ENCODE measurements at places on chromosomes 1 and 21. TPM values are rescaled to one million over a fixed set of nuclear protein-coding genes. Genes with fewer than 3 reads are reported as not detected.

DNA sequence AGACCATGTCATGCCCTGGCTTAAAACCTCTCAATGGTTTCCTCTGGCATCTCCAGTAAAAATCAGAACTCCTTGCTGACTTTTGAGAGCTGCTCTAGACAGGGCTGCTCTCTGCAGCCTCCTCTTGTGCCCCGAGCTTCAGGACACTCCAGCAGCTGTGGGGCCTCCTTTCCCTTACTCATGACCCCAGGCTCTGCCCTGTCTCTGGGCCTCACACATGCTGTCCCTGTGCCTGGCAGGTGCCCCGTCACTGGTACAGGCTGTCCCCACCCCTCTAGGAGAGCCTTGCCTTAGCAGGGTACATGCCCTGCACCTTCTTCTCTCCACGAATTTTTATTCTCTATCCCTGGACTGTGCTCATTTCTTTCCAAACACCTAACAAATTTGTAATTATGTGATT, 43.2 kb downstream of the HIVEP3 start:
- no peak for DNase-seq
- H3K27ac ChIP-seq, result no peak overlapping the region
- H3K4me3 ChIP-seq, result no peak overlapping the region
- no peaks in the 10 kb centered on the region for H3K27me3 ChIP-seq

- no peak overlapping the region for H3K4me3 ChIP-seq
- no peak overlapping the region for H3K27ac ChIP-seq
- H3K27me3 ChIP-seq, result peaks cover 2% of the 10 kb centered on the region
- no peak for DNase-seq
- no peaks in the 10 kb centered on the region for H3K36me3 ChIP-seq
These were observed 6.2 kb upstream of the DDR2 start for GRCh38 chr1:162626094-162626493.

DNA sequence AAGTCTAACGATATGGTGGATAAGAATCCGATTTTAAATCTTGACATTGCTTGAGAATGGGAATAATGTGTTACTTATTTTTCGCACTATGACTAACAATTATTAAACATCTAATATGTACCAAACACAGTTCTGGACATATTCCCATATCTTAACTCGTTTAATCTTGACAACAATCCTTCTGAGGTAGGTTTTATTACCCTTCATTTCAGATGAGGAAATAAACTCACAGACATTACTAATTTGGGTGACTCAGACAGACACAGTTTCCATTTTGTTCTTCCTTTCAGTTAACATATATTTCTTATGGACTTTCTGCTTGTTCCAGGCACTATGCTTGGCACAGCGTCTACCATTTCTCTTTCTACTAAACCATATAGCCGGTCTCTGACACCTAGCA, 244.8 kb downstream of the SMYD3 start:
- no peak overlapping the region for H3K27ac ChIP-seq
- H3K27me3 ChIP-seq, result no peaks in the 10 kb centered on the region
- H3K4me1 ChIP-seq, result no peaks in the 10 kb centered on the region
- H3K4me3 ChIP-seq, result no peak overlapping the region

- H3K36me3 ChIP-seq, result no peaks in the 10 kb centered on the region
- H3K4me1 ChIP-seq, result no peaks in the 10 kb centered on the region
- H3K4me3 ChIP-seq, result no peak overlapping the region
- no peak overlapping the region for H3K27ac ChIP-seq
- no peaks in the 10 kb centered on the region for H3K27me3 ChIP-seq
These were observed 36.3 kb downstream of the ERICH3 start for GRCh38 chr1:74637296-74637695.

The LENEP gene
- 0.82 TPM for total RNA-seq

DNA sequence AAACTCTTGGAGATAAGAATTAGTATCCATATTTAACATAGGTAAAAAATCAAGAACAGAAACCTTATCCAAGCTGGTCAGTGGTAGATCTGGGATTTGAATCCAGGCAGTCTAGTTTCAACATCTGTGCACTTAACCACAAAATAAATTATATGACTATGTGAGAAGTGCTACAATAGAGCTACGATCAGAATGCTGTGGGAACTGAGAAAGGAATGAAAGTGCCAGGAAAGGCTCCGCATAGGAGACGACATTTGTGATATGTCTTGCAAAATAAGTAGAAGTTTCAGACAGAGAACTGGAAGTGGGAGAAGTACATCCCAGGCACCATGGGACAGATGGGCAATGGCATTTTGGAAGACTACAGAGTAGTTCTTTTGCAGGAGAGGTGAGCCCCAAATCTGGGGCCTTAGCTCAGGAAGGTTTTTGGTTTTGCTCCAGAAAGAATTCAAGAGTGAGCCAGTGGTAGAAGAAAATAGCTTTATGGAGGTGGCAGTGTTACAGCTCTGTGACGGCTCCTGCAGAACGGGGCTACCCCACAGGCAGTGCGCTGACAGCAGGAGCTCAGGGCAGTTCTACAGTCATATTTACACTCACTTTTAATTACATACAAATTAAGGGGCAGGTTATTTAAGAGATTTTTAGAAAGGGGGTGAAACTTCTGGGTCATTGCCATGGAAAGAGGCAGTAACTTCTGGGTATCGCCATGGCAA, 25.5 kb upstream of the GJA5 start:
- H3K4me3 ChIP-seq, result no peak overlapping the region
- H3K27me3 ChIP-seq, result no peaks in the 10 kb centered on the region
- H3K4me1 ChIP-seq, result peaks cover 65% of the 10 kb centered on the region
- H3K36me3 ChIP-seq, result no peaks in the 10 kb centered on the region

- DNase-seq, result no peak
- no peaks in the 10 kb centered on the region for H3K27me3 ChIP-seq
- H3K4me1 ChIP-seq, result no peaks in the 10 kb centered on the region
- no peaks in the 10 kb centered on the region for H3K36me3 ChIP-seq
These were observed 103.0 kb downstream of the SLC30A10 start for GRCh38 chr1:219825355-219825754.

DNA sequence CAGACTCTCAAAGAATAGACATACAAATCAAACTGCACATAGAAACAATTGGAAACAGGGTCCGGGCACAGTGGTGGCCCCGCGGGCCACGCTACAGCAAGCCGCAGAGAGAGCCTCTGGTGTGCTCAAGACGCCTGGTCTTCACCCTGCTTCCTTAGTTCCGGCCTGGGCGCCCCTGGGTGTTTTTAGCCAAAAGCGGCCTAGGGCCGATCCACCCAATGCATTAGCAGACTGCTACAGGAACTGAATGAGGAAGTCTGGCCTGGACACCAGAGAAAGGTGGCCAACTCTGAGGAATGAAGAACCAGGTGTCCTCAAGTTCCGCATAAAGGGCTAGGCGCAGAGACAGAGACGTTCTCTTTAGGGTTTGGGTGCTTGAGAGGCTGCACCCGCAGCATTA, 1.7 kb downstream of the PRRX1 start:
- DNase-seq, result no peak
- peak overlapping the region; percentile 29 for H3K4me3 ChIP-seq
- no peak overlapping the region for H3K27ac ChIP-seq
- peaks cover 47% of the 10 kb centered on the region for H3K4me1 ChIP-seq

DNA sequence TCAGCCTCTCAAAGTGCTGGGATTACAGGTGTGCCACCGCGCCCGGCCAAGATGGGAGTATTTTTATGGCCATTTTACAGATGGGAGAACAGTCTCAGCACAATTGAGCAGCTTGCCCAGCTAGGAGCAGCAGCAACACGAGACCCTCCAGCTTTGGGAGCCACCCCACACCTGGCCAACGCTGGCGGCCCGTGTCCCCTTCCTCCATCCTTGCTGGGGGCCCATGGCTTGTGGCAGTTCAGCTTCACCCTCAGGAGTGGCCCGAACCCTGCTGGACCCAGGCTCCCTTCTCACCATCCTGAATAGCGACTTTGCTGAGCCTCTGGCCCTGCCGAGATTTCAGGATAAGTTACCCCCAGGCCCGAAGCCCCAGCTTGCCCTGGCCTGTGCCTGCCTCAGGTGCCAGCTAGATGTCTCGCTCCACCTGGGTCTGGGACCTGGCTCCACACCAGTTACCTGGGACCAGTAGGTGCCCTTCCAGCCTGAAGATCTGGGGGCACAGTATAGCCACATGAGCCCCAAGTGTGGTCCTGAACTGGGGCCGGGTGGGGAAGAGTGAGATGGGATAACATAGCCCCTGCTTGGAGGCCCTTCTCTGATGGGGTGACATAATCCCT, 19.2 kb downstream of the SLC66A1 start:
- peaks cover 10% of the 10 kb centered on the region for H3K27me3 ChIP-seq
- H3K27ac ChIP-seq, result no peak overlapping the region
- H3K4me1 ChIP-seq, result no peaks in the 10 kb centered on the region

DNA sequence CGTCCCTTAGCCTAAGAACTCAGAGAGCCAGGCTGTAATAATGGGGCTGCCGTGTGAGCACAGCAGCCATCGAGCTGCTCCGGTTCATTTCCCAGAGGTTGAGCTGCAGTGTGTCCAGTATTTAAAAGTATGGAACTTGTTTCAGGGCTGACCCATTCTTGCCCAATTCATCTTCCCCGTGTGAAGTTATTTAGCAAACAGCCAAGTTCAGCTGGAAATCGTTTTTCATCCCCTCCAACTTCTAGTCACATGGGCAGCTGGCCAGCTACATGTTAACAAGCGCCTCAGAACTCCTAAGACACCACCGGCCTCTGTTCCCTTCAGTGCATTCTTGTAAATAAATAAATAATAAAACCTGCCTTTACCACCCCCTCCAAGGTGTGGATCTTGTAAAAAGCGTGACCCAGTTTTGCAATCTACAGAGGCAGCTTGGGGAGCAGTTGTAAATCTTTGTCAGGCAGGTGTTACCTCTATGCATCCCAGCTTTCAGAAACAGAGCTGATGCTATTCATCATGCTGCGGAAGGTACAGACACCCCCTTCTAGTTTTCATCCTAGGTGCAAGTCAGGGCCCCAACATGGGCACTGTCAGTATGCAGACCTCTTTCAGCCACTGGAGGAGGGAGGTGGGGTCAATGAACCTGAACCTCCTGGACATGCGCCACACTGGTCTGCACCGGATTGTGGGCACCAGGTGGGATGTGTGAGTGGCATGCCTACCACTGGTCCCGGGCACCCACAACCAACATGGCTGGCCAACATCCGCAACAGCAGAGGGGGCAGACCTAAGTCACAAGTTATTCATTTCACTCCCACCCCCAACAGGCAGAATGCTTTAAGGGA, 18.7 kb upstream of the KNCN start:
- H3K27me3 ChIP-seq, result peaks cover 3% of the 10 kb centered on the region
- H3K4me1 ChIP-seq, result no peaks in the 10 kb centered on the region
- H3K4me3 ChIP-seq, result no peak overlapping the region
- H3K36me3 ChIP-seq, result peaks cover 28% of the 10 kb centered on the region
- DNase-seq, result no peak
- no peak overlapping the region for H3K27ac ChIP-seq

- H3K4me3 ChIP-seq, result no peak overlapping the region
- H3K27me3 ChIP-seq, result peaks cover 1% of the 10 kb centered on the region
- H3K36me3 ChIP-seq, result peaks cover 8% of the 10 kb centered on the region
These were observed 129.2 kb downstream of the PTPN14 start for GRCh38 chr1:214422137-214422671.

- H3K36me3 ChIP-seq, result peaks cover 12% of the 10 kb centered on the region
- H3K27ac ChIP-seq, result no peak overlapping the region
- DNase-seq, result peak; percentile 66
- H3K27me3 ChIP-seq, result peaks cover 4% of the 10 kb centered on the region
- H3K4me3 ChIP-seq, result no peak overlapping the region
These were observed 37.3 kb downstream of the PABPC4 start for GRCh38 chr1:39539252-39539790.

GRCh38 chr1:197413564-197413963, 145.5 kb downstream of the CRB1 start:
- H3K36me3 ChIP-seq, result no peaks in the 10 kb centered on the region
- no peak overlapping the region for H3K27ac ChIP-seq
- H3K4me3 ChIP-seq, result no peak overlapping the region
- no peaks in the 10 kb centered on the region for H3K4me1 ChIP-seq
- DNase-seq, result no peak

- H3K27ac ChIP-seq, result peak overlapping the region; percentile 82
- peaks cover 1% of the 10 kb centered on the region for H3K27me3 ChIP-seq
- no peak overlapping the region for H3K4me3 ChIP-seq
- peak; percentile 88 for DNase-seq
- H3K4me1 ChIP-seq, result peaks cover 10% of the 10 kb centered on the region
These were observed 9.0 kb upstream of the FAM131C start for GRCh38 chr1:16082283-16083038.

The CFAP141 gene
- total RNA-seq, result not detected

- no peak overlapping the region for H3K27ac ChIP-seq
- H3K27me3 ChIP-seq, result no peaks in the 10 kb centered on the region
These were observed 278.8 kb downstream of the ASTN1 start for GRCh38 chr1:176885751-176886150.

The FHAD1 gene
- 2.1 TPM for total RNA-seq

DNA sequence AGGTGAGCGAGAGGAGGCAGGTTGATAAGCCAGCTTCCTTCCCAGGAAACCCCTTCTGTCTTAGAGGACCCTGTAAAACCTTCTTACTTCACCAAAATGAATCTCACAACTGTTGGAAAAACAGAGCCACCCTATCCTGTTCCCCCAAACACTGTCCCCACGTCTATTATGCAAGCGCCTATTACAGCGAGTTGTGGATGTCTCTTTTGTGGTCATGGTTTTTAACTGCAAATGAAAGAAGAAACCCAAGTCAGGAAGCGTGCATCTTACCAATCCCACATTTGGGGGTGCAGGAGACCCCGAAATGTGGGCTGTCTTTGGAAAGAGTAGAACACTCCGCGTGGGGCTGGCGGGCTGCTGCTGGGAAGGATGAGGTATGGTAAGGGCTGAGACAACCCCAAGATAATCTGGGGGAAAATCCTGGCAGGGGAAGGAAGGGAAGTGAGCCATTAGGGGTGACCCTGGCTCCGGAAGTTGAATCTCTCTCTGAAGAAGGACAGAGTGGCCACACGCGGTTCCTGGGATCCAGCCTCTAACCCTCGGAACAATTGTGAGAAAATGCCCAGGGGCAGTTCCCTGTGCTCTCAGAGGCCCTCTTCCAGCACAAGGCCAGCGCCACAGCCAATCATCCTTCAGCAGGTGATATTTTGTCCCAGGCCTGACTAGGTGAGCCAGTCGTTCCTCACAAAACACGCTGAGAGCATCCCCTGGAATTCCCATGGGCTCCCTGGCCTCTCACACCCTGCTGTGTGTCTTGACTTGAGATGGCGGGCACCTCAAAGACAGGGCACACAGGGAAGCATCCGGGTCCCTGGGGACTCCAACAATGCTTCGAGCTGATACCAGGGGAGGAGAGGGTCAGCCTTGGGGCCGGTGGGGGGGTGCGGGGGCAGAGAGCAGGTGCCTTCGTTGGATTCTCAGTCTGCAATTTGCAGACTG, 168.5 kb upstream of the IRF2BP2 start:
- no peak overlapping the region for H3K4me3 ChIP-seq
- no peaks in the 10 kb centered on the region for H3K4me1 ChIP-seq
- DNase-seq, result no peak
- no peak overlapping the region for H3K27ac ChIP-seq
- no peaks in the 10 kb centered on the region for H3K36me3 ChIP-seq

The KRTAP20-4 gene
- not detected for total RNA-seq

The LRRC39 gene
- 0.64 TPM for total RNA-seq

The OR2T29 gene
- not detected for total RNA-seq

- H3K4me1 ChIP-seq, result no peaks in the 10 kb centered on the region
- no peak for DNase-seq
- H3K27me3 ChIP-seq, result peaks cover 5% of the 10 kb centered on the region
- H3K4me3 ChIP-seq, result no peak overlapping the region
- no peak overlapping the region for H3K27ac ChIP-seq
These were observed 48.7 kb upstream of the ACTL8 start for GRCh38 chr1:17706445-17706844.

- peaks cover 25% of the 10 kb centered on the region for H3K4me1 ChIP-seq
- H3K36me3 ChIP-seq, result peaks cover 4% of the 10 kb centered on the region
- DNase-seq, result no peak
- H3K4me3 ChIP-seq, result no peak overlapping the region
- H3K27me3 ChIP-seq, result peaks cover 5% of the 10 kb centered on the region
These were observed 10.2 kb downstream of the CXADR start for GRCh38 chr21:17523007-17523451.
